ENCODE measurements at places on chromosomes 1 and 21. TPM values are rescaled to one million over a fixed set of nuclear protein-coding genes. Genes with fewer than 3 reads are reported as not detected.

DNA sequence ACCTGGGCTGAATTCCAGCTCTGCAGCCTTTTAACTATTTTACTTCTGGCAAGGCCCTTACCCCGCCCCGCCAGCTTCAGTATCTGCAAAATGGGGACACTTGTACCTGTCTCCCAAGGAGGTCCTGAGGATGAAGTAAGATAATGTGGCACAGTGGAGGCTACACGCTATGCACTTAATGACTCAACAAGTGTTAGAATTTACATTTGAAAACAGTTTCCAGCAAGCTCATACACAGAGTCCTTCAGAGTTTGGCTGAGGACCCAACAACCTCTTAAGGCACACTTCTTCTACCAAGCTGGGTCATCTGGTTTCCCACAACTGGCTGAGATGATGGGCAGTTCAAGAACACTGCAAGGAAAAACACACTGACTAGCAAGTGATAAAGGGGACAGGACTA is 30.2 kb upstream of the SLC22A15 start:
- DNase-seq, result no peak

GRCh38 chr1:34606504-34606903 is 148.3 kb upstream of the GJB5 start:
- DNase-seq, result no peak

DNA sequence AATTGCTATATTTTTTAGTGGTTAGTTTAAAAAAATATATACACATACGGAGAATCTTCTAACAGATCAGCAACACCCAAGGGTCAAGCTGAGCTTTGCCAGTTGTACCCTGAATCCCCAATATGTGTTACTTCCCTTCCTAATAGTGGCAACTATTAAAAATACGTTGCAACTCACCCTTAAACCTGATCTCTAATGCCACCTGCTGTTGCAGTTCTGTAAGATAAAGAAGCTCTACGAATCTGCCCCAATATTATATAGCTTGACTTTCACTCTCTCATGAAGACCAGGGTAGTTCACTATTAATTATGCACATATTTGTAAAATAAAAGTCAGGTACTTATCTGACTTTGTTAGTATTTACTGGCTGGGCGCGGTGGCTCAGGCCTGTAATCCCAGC is 58.4 kb downstream of the ASH1L start:
- no peak for DNase-seq

DNA sequence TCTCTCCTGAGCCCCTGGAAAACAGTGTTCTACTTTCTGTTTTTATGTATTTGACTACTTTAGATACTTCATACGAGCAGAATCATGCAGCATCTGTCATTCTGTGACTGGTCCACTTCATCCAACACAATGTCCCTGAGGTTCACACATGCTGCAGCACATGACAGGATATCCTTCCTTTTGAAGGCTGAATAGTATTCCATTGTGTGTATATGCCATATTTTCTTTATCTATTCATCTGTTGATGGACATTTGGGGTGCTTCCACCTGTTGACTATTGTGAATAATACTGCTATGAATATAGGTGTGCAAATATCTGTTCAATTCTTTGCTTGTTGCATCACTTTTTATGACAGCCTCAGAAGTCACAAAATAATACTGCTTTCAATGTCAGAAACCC is 55.8 kb downstream of the SH3GLB1 start:
- DNase-seq, result no peak

The TMEM240 gene
- polyA plus RNA-seq, result 0.79 TPM

The MTFR1L gene
- polyA plus RNA-seq, result 20.8 TPM

- peak; percentile 79 for DNase-seq
Measured at GRCh38 chr1:106554294-106554693, 502.2 kb upstream of the PRMT6 start.

The ZSWIM5 gene
- not detected for polyA plus RNA-seq

DNA sequence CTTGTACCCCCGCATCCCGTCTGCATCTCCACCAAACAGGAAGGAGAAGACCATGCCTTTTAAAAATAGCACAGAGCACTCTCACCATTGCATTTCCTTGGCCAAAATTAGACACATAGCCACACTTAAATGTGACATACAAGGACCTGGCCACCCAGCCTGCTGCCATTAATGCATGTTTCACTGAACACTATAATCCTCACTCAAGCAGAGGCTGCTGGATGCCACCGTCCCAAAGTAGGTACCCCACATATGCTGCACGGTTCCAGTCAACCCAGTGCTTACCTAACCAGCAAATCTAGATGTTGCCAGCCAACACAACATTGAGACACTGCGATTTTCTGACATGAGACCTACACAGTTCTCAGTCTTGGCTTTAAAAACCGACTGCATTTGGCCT is 107.7 kb downstream of the ADSS2 start:
- DNase-seq, result no peak

DNA sequence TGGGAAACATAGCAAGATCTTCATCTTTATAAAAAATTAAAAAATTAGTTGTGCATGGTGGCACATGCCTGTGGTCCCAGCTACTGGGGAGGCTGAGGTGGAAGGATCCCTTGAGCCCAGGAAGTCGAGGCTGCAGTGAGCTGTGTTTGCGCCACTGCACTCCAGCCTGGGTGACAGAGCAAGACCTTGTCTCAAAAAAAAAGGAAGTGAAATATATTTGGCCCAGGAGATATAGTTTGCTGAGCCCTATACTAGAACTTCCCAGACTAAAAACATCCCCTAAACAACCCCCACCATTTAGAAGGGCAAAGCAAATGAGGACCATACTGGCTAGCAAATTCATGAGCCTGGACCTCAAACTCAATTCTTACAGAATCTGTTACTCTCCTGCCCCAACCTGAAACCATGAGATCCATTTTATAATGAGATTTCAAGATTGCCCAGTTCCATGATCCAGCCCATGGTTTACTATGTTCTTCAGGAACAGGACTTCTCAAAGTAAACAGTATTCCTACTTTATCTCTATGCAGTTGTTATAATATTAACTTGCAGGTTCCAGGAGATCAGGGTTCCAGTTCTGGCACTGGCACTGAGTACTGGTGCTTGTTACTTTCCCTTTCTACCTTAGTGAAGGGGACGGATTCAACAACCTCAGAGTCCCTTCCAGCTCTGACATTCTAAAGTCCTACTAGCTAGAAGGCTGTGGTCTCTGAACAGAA is 48.9 kb upstream of the TADA1 start:
- no peak for DNase-seq

DNA sequence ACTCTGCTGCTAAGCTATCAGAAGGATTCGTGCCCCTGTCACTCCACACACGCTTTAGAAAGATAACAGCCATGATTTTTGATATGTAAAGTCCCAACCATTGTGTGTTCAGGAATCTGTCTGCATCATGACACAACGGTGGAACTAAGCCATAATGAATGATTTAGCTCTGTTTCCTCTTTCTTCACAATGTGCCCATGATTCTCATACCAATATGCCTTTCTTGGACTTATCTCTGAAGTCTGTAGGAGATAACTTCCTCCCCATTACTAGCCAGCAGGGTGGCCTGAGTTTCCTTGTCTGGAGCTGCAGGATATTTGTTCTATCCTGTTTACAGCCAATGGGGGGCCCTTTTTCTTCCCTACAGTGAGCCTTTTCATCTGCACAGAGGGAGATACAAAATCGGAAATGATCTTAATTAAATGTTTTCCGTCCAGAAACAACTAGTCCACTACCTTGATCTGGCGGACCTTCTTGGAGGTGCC is 511.7 kb downstream of the USP25 start:
- no peak for DNase-seq

The LMX1A gene
- not detected for polyA plus RNA-seq

- no peak for DNase-seq
Measured at GRCh38 chr1:212281590-212281989, 3.6 kb upstream of the PPP2R5A start.

DNA sequence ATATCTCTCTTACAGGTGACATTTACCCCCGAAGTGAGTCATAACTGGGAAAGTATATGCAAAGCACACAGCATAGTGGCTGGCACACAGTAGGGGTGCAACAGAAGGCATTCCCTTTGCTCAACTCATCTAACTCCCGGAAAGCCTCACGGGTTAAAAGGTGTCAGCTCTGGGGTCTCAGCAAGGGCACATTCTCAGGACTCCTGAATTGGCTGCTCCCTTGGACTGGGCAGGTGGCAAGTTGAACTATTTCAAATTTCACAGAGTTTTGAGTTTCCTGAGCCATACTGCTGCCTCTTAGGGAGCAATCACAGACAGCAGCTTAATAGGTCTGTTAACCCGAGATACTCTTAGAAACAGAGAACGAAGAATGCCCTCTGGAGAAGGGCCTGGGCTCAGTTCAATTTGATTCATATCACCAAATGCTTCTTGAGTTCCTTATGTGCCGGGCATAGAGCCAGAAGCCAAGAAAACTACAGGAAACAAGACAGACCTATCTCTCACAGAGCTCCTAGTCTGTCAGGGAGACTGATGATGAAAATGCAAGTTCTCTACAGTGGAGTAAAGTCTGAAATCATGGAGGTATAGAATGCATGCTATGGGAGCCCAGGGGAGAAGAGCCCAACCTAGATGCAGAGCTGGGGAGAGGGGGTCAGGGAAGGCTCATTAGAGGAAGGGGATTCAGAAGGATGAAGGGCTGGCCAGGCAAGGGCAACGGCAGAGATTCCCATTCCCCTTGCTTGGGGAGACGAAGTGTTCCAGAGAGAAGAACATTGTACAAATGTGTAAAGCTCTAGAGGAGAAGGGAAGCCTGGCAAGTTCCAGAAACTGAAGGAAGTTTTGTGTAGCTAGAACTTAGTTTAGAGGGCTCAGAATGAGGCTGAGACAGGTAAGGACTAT is 143.9 kb upstream of the HMGB4 start:
- no peak for DNase-seq

- no peak for DNase-seq
Measured at GRCh38 chr1:84382127-84382526, 16.2 kb upstream of the DNASE2B start.

DNA sequence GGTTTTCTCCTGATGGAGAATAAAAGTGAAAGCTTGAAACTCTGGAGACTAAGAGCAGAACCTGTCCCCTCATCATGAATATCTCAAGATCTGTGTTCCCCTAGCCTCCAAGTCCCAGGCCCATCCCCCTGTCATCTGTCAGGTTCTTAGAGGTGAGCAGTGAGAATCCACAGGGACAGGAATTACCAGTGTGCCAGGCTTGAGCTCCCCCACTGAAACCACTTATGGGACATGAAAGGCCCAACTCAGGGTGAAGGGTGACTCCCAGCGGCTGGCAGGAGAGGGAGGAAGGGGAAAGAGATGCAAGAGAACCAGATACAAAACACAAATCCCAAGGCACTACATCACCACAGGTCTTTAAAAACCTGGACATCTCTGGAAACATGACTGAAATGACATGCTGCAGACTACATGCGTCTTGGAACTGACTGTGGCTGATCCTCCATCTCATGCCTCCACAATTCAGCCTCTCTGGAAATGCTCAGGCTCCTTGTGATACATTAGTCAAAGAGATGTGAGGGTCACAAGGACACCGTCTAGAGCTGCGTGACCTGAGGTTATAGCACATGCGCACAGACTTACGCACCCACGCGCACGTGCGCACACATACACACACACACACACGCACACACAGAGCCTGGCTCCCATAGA is 6.8 kb upstream of the LY9 start:
- DNase-seq, result no peak

- DNase-seq, result no peak
Measured at GRCh38 chr1:112267929-112268328, 128.1 kb upstream of the CTTNBP2NL start.

- no peak for DNase-seq
Measured at GRCh38 chr1:43878854-43879253, 54.7 kb upstream of the ARTN start.

- DNase-seq, result no peak
Measured at GRCh38 chr1:167052389-167052788, 37.8 kb downstream of the GPA33 start.
